Bladder microvascular endothelial cell (primary cell): ENCODE measurements at places on chromosomes 16 and 17. TPM values are rescaled to one million over a fixed set of nuclear protein-coding genes. Genes with fewer than 3 reads are reported as not detected.

Gene KRTAP9-4
- not detected in 2 replicates for total RNA-seq

Gene MT1G
- total RNA-seq, result not detected in 2 replicates

Gene NAA60
- 6.6 and 17.7 TPM in 2 replicates for total RNA-seq

Gene NHLRC4
- total RNA-seq, result 0.88 and 1.3 TPM in 2 replicates

Gene CDH11
- total RNA-seq, result 8.7 and 15.4 TPM in 2 replicates

Gene CA5A
- not detected in 2 replicates for total RNA-seq

Gene PRDM7
- not detected in 2 replicates for total RNA-seq

Gene GAS7
- total RNA-seq, result 0.49 and 3.7 TPM in 2 replicates

Gene MYLK3
- total RNA-seq, result under 0.01 and 0.50 TPM in 2 replicates

Gene ACSM5
- total RNA-seq, result 0.44 TPM in 1 of 2 replicates, not detected in the other

Gene YBX2
- total RNA-seq, result 0.25 TPM in 1 of 2 replicates, not detected in the other

Gene KCNH4
- total RNA-seq, result under 0.01 and 0.19 TPM in 2 replicates
